ENCODE measurements at places on chromosomes 2 and 18.

GRCh38 chr2:96528006-96528699 is 8.4 kb upstream of the ARID5A start:
- DNase-seq = no peak

DNA sequence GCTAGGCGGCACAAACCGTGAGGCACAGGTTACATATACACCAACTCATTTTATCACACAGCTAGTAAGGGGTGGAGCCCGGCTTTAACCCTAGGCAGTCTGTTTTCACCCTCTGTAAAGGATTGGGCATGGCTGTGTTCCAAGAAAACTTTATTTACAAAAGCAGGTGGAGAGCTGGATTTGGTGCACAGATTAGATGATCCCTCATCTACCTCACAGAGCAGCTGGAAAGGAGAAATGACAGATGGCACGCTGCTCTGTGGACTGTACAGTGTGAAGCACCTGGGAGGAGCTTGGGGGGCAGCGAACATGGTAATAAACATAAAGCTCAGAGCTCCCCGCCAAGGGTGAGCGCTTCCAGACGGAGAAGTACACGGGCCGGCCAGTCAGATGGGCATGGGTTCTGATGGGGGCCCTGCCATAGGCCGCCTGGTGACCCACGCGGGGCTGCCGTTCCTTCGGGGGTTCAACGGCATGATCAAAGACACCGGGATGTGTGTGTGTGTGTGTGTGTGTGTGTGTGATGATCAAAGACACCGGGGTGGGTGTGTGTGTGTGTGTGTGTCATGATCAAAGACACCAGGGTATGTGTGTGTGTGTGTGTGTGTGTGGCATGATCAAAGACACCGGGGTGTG is 862 bp upstream of the TMEM177 start:
- no peak for DNase-seq

GRCh38 chr2:239157771-239158170 is 243.0 kb downstream of the HDAC4 start:
- DNase-seq = no peak

GRCh38 chr2:45902781-45903375 is 251.4 kb downstream of the PRKCE start:
- no peak for DNase-seq

DNA sequence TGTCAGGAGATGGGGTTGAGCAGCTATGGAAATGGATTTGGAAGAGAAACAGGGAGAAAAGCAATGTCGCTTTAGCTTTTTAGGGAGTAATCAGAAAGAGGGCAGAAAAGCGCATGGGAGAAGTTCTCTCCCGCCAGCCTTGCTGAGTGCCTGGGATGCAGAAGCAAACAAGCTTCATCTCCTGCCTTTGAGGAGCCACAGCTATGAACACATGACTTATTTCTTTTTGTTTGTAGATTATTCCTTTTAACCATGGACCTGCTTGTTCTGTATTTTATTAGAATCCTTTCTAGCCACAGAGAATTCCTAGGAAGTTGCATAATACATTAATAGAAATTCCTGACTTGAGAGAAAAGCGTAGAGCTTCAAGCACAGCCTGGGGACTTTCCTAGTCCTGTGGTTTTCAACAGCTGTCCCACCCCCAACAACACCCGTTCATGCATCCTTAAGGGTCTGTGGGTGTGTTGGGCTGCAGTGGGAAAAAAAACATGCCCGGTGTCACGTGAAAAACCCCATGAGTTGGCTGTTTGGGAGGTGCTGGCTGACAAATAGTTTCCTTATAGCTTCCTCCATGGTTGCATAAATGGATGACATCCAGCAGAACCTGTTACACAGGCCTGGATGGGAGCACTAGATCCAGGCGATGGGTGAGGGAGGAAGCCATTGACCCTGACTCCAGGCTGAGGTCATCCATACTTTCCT is 14.9 kb downstream of the SLC9A4 start:
- DNase-seq = no peak

- no peak for DNase-seq
Measured at GRCh38 chr18:79377187-79377891, 18.4 kb upstream of the NFATC1 start.

- DNase-seq = no peak
Measured at GRCh38 chr2:242075696-242076095, 206.2 kb downstream of the RTP5 start.

DNA sequence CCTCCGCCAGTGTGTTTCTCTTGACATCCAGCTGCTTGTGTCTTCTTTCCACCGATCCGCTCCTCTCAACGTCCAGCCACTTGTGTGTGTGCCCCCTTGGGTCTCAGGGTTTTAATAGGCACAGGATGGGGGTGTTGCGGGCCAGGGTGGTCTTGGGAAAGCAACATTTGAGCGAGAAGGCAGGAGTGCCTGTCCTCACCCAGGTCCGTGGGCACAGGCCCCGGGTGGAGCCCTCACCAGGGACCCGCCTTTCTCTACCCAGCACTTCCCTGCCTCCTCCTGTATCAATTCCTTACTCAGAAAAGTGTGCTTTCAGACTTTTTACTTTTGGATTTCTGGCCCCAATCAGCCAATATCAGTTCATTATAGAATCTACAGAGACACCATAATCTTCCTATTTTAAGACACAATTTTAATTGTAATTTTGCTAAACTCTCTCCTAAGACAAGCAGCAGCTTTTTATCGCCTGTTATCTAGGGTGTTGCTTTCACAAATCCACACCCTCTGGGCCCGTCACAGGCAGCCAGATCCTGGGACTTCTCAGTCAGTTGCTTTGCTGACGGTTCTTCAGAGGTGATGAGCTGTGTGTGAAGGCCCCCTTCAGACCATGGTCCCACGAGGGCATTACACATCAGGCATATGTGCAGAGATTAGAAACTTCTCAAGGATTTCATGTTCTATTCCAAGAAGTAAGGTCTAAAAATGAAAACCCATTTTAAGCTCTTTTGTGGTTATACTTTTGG is 96.0 kb upstream of the FHL2 start:
- DNase-seq = no peak

DNA sequence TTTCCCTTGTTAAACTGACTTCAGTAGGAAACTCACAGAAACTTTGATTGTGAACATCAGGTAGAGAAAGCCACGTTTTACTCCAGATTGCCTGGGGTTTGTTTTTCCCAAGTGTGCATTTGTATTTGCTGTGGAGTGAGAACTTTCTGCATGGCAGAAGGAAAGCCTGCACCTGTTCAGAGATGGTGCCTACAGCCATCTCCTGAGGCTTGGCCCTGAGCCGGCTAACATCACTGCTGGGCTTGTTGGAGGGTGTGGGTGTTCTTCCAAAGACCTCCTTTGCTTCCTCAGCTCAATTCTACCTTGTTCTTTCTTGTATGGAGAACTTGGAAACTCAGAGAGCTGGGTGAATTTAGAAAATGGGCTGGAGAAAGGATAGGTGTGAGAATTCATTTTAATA is 16.1 kb downstream of the KCNS3 start:
- no peak for DNase-seq

- no peak for DNase-seq
Measured at GRCh38 chr18:75167137-75167536, 41.8 kb downstream of the PTGR3 start.

DNA sequence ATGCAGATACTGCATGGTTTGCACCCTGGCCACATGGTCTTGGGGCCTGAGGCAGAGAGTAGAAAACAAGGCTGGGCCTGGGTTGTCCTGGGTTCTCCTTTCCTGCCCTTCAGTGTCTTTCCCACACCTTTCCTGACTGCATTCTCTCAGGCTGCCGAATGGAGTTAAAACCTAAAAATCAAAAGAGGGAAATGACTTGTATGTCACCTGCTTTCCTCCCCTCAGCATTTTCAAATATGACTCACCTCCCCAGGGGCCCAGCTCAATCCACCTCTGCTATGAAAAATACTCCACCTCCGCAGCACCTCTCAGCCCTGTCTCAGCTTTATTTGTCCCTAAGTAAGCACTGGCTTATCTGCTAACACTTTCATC is 457.8 kb upstream of the MEX3C start:
- DNase-seq = no peak

- DNase-seq = no peak
Measured at GRCh38 chr18:8034674-8035073, 467.6 kb downstream of the PTPRM start.

DNA sequence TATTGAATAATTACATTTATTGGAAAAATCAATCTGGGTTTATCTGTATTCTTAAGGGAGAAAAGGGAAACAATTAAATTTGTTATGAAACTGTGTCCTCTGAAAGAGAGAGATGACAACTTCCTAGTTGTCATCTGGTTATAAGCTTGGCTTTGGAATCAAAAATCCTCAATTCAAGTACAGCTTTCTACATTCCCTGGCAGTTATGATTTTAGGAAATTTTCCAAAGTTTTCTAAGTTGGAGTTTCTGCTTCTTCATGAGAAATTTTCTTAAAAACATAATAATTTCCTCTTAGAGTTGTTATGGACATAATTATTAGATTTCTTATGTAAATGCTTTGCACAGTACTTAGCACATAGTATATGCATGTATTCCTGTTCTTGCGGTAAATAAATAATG is 625.6 kb upstream of the SLC39A10 start:
- no peak for DNase-seq

GRCh38 chr2:45964223-45964841 is 312.9 kb downstream of the PRKCE start:
- no peak for DNase-seq

- no peak for DNase-seq
Measured at GRCh38 chr2:10965241-10965843, 53.6 kb downstream of the KCNF1 start.

DNA sequence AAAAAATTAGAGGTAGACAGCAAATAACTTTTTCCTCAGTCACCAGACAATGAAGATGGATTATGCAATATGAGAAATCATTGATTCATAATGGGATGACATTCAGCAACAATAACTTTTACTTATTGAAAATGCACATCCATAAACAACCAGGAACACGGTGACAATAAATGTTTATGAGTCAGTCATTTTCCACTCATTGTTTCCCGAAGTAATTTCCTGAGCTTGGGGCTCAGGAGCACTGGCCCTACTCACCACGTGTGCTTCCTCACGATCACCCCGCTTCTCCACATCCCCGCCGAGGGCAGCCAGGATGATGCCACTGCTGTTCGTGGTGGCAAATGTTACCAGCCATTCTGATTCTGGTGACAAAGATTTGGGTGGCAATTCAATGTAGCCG is 156.3 kb downstream of the LAMA1 start:
- no peak for DNase-seq

- DNase-seq = no peak
Measured at GRCh38 chr2:37588316-37588777, 83.1 kb downstream of the CDC42EP3 start.

- DNase-seq = no peak
Measured at GRCh38 chr2:177422271-177422670, 29.7 kb downstream of the AGPS start.

- no peak for DNase-seq
Measured at GRCh38 chr18:8868779-8869415, 163.5 kb downstream of the MTCL1 start.

GRCh38 chr2:105468582-105469042 is 69.8 kb upstream of the FHL2 start:
- DNase-seq = no peak

- no peak for DNase-seq
Measured at GRCh38 chr18:55858661-55859515, 270.9 kb upstream of the TCF4 start.

DNA sequence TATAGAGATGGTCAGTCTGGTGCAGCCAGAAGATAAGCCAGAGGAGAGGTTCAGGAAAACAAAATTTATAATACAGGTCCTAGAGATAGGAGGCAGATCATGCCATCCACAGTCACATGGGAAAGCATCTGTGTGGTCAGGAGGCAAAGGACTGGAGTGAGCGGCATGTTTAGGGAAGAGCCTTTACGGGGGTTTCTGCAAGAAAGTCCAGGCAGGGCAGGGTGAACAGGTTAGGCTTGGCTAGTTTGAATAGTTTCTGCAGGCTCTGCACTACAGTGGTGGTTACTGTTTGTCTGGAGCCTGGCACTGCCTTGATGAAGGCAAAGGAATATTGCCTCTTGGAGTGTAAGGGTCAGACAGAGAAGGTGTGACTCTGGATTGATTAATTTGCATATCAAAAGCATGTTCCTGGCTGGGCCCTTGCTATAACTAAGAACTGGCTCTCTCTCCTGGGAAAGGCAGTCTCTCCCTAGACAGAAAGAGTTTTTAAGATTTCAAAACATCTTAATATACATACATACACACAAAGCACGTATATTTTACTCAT is 1034.7 kb upstream of the CHAC2 start:
- DNase-seq = no peak

- no peak for DNase-seq
Measured at GRCh38 chr2:239173301-239173700, 227.5 kb downstream of the HDAC4 start.

DNA sequence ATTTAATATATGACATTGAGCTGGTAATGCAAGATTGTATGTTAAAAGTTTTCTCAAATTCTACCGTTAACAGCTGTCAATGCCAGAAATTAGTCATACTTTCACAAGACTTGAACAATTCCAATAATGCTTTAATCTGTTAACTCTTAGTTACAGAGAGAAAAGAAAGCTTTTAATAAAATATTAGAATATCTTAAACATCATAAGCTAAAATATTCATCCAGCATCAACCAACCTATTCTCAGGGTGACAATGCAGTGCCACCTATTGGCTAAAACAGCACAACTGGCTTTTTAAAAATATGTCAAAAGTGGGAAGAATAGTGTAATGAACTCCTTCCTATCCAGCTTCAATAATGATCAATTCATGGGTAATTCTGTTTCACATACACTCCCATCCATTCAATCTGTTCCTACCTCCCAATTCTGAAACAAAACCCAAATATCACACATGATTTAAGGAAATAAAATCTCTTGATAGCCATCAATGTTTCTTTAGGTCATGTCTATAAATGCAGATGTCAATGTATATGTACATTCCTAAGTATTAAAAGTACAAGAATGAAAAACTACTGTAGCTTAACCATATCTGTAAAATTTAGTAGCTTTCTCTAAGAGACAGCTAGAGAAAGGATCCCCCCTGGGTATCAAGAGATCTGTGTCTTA is 79.8 kb upstream of the CCDC141 start:
- no peak for DNase-seq

GRCh38 chr2:187338679-187339121 is 109.4 kb downstream of the CALCRL start:
- DNase-seq = no peak

DNA sequence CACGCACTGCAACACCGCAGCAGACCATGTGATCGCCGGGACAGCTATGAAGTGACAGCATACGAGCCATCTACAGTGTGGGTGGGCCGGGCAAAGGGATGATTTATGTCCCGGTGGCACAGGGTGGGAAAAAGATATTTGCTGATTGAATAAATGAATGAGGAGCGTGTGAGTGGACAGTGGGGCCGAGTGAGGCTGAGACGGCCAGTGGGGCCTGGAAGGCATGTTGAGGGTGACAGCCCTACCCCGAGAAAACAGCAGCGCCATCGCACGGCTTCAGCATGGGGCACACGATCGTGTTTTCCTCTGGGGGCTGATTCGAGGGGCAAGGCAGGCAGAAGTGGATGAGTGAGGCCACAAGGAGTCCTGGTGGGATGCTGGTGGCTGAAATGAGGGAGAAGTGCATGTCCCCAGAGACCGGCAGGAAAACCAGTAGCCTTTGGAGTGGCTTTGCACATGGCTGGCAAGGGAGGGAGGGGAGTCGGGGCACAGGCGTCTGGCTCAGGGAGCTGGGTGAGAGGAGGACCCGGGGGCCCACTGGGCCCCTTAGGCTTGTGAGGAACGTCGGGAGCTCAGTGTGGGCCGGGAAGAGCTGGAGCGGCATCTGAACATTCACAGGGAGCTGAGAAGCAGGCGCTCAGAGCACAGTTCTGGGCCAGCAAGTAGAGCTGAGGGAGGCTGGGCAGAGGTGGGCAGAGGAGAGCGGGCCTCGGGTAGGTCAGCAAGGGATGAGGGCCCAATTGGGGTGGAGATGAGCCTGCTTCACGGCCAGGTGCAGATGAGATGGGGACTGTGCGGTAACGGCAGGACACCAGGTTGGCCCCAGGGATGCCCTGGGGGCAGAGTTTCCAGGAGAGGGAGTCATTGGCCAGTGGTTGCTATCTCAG is 32.1 kb upstream of the MAL start:
- no peak for DNase-seq
